Heart right ventricle (tissue), 16 donors: ENCODE measurements at places on chromosomes 3 and 15. TPM values are rescaled to one million over a fixed set of nuclear protein-coding genes. Genes with fewer than 3 reads are reported as not detected.

- no peak for DNase-seq
Measured at GRCh38 chr15:88480981-88481380, 13.5 kb downstream of the MRPS11 start.

DNA sequence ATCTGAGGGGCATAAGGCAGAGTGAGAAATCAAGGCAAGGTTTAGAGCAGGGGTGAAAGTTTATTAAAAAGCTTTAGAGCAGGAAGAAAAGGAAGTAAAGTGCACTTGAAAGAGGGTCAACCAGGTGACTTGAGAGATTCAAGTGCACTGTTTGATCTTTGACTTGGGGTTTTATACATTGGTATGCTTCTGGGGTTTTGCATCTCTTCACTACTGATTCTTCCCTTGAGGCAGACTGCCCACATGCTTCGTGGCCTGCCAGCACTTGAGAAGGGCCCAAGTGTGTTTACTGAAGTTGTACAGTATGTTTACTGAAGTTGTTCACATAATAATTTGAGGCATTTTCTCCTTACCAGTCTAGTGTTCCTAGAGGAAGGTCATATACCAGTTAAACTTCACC is 367.0 kb upstream of the UBE2E2 start:
- DNase-seq = no peak

- no peak for DNase-seq
Measured at GRCh38 chr3:125960456-125961288, 8.3 kb upstream of the ROPN1B start.

- DNase-seq = no peak
Measured at GRCh38 chr15:42994546-42994945, 74.0 kb upstream of the TTBK2 start.

- DNase-seq = no peak
Measured at GRCh38 chr3:76367281-76367680, 581.9 kb upstream of the ZNF717 start.

DNA sequence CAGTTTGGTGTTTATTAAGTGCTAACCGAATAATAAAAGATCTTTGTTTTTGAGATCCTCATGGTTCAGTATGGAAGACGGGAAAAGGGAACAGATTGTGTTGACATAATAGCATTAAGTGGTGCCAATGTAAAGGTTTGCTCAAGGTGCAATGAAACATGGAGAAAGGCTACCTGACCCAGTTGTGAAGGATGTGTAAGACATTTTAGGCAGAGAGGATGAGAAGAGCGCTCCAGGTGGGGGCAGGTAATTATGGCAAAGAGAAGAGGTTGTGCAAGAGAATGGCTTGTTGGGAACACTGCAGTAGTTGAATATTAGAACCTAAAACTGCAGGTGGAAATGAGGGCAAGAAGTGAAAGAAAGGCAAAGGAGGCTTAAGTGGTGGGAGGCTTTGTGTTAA is 140.8 kb downstream of the DIPK2A start:
- DNase-seq = no peak

DNA sequence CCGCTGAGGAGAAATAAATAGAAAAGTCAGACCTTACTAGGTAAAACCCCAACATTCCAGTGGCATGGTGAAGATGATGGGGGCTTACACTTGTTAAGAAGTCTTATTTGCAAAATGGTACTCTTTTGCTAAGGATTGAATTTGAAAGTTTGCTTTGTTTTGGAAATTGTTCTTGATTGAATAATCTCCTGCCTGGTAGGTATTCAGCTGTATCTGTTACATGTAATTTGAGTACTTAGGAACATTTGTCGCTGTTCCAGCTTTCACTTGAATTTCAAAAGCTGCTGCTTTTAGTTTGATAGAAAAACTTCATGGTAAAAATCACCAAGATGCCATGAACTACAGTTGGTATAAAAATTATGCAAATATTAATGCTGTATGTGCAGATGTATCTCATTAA is 44.6 kb downstream of the TFG start:
- DNase-seq = no peak

- DNase-seq = no peak
Measured at GRCh38 chr15:80596521-80596976, 98.6 kb upstream of the ABHD17C start.

- no peak for DNase-seq
Measured at GRCh38 chr3:10495003-10495402, 10.4 kb downstream of the ATP2B2 start.

DNA sequence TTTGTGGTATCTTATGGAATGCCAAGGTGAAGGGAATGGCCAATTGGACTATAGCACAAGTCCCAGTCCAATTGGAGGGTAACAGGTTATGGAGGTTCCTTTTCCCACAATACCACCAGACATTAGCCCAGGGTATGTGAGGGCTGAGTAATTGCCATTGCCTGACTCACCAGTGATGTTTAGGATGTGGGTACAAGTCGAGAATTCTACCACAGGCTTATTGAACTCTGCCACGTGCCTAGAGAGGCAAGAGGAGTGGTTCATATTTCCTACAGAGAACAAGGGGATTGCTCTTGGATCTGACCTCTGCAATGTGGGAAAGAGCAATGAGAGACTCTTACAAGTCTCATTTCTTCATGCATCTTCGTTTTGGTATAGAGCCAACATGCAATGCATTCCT is 85.0 kb upstream of the XCR1 start:
- no peak for DNase-seq

DNA sequence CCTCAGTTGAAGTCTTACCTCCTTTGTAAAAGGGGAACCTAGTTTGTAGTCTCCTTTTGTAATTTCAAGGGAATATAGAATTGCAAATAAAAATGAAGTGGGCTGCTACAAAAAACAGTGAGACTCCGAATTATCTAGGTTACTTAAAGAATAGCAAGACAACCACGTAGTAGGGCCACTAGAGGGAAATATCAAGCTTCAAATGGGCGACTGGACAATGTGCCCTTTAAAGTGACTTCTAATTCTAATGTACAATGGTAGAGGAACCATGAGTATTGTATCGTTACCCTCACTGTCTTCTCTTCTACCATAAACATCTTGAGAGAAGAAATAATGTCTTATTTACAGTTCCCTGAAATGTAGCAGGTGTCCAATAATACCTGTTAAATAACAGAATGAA is 56.3 kb downstream of the TP63 start:
- no peak for DNase-seq

Gene TP63
- 0.76 TPM for total RNA-seq

GRCh38 chr3:138057384-138057783 is 47.4 kb downstream of the CLDN18 start:
- no peak for DNase-seq

Gene DYNLT2B
- 4.1 TPM for total RNA-seq

DNA sequence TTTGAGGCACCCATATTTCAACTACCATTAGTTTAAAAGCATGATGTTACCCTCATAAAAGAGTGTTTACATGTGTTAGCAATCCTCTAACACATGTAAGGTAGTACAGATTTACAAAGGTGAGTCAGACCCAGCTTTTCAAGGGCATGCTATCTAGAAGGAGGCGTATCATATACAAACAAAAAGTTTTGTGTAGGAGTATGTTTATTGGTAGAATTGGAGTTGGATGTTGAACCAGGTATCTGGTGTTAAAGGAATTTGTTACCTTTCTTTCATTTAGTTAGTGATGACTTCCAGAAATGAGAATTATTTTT is 2.4 kb downstream of the HACD3 start:
- DNase-seq = no peak

Gene SI
- not detected for total RNA-seq

Gene LMAN1L
- 8.9 TPM for total RNA-seq

GRCh38 chr3:9233814-9234600 is 15.4 kb downstream of the SRGAP3 start:
- DNase-seq = no peak

- DNase-seq = no peak
Measured at GRCh38 chr3:180926526-180926925, 14.1 kb downstream of the FXR1 start.

GRCh38 chr3:13792512-13793371 is 87.1 kb downstream of the WNT7A start:
- DNase-seq = no peak

GRCh38 chr3:47565734-47566550 is 12.7 kb downstream of the CSPG5 start:
- DNase-seq = no peak

Gene LRRC15
- 0.63 TPM for total RNA-seq

GRCh38 chr15:90598031-90598577 is 68.4 kb downstream of the CRTC3 start:
- peak; percentile 59 for DNase-seq

- DNase-seq = no peak
Measured at GRCh38 chr3:55549177-55549576, 62.1 kb upstream of the WNT5A start.

Gene ESYT3
- 0.82 TPM for total RNA-seq

DNA sequence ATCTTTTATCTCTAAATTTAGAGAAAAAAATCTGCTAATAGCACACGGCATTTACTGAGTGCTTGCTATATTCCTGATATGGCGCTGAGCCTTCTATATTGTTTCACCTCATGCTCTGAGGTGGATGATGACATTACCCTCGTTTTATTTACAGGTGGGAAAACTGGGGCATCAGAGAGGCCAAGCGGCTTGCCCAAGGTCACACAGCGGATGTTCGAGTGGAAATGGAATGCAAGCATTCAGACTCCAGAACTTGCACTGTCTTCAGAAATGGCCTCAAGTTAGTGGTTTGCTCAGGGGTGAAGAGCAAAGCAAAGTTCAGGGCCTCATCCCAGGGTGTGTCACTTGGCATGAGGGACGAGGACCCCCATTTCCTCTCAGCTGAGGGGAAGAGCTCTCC is 17.3 kb downstream of the EHD4 start:
- DNase-seq = no peak

Gene CLSTN2
- total RNA-seq = 10.0 TPM
